ENCODE measurements at places on chromosomes 12 and 14.
A peak's percentile ranks its signal among the peaks of the same experiment; 100 is the strongest.

GRCh38 chr12:78759367-78759766 is 105.2 kb upstream of the SYT1 start:
- no peak for DNase-seq

DNA sequence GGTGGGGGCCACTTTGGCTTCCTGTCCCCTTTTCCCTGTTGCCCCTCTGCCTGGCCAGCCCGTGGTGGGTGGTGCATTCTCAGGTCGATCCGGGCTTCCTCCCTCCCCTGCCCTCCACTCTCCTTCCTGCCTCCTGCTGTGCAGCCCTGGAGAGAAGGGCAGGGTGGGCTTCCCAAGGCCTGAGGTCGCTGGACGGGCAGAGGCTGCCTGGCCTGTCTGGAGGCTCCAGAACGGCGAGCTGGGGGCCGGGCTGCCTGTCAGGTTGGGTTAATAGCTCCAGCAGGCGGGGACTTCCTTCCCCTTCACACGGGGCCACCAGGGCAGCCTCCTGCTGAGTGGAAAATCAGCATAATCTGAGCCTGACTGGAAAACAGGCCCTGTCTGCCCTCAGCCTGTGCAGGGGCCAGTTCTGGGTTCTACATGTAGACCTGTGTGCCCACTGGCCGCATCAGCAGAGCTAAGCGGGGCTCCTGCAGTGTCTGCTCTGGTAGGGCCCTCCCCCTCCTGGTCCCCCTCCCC is 11.3 kb downstream of the KIF26A start:
- no peak for DNase-seq

DNA sequence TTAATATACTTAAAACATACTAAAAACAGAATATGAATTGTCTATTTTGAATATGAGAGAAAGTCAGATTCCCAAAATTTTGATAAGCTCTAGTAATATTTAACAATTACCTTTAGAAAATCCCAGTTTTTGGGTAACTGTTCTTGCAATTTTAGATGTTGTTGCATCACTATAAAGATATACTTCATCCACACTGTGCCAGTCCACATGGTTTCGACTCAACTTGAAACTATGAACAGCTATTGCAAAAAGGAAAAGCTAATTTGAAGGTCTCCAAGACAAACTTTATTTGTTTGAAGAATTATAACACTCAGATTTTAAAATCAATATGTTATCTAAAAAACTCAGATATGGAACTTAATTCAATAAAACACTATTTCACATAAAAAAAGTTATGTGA is 59.9 kb downstream of the DDHD1 start:
- no peak for DNase-seq

GRCh38 chr12:128755566-128755965 is 68.2 kb downstream of the SLC15A4 start:
- no peak for DNase-seq

- DNase-seq = peak; percentile 53
Observed at GRCh38 chr14:106875503-106875902, 1349.1 kb downstream of the TMEM121 start.

- DNase-seq = no peak
Observed at GRCh38 chr12:20383612-20384011, 15.3 kb downstream of the PDE3A start.

GRCh38 chr14:54776361-54777001 is 126.1 kb downstream of the GCH1 start:
- no peak for DNase-seq

DNA sequence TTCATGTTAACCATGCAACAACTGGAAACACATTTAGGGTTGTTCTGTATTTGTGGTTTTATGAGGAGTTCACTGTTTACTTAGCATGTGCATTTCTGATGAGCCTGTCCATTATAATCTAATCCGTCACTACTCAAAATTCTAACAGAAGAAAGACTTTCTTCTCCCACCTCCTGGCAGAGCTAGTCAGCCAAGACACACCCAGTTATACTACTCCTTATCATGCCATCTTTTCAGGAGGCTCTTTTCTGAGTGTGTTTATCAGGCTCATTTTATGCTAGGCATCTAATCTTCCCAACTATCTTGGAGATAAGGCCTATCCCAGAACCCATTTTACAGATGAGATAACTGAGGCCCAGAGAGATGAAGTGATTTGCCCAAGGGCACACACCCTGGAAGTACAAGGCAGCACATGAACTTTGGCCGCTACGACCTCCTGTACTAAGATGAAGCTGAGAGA is 10.4 kb upstream of the MED13L start:
- no peak for DNase-seq

- DNase-seq = no peak
Observed at GRCh38 chr12:84624601-84625000, 288.0 kb downstream of the SLC6A15 start.

- DNase-seq = no peak
Observed at GRCh38 chr12:45469902-45470301, 254.0 kb downstream of the ANO6 start.

DNA sequence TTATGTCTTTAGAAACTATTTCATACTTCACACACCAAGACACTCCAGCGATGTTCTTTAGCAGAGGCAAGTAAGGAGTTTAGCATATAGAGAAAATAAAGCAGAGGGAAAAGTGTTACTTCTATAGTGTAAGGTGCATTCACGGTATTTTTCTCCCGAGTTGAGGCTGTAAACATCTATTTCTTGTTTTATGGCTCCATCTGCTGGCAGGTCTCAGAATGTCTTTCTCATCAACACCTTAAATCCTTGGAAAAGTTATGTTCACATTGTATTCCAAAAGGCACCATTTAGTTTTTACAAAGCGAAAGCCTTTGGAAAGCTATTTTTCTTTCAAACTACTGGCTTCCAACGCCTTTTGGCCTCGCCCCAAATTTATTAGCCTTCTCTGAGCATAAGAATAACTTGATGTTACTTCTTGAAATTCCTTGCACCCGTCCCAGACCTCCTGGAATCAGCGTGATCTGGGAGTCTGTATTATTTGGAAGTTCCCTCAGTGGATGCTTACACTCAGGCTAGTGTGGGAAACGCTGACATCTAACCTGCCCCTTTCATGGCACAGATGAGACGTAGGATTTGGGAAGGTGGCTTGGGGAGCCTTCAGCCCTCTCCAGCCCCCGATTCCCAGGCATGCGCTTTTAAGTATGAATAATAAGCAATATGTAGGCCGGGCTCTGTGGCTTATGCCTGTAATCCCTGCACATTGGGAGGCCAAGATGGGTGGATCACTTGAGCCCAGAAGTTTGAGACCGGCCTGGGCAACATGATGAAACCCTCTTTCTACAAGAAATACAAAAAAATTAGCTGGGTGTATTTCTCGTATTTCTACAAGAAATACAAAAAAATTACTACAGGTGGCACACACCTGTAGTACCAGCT is 1.9 kb upstream of the PIWIL1 start:
- peak; percentile 30 for DNase-seq

DNA sequence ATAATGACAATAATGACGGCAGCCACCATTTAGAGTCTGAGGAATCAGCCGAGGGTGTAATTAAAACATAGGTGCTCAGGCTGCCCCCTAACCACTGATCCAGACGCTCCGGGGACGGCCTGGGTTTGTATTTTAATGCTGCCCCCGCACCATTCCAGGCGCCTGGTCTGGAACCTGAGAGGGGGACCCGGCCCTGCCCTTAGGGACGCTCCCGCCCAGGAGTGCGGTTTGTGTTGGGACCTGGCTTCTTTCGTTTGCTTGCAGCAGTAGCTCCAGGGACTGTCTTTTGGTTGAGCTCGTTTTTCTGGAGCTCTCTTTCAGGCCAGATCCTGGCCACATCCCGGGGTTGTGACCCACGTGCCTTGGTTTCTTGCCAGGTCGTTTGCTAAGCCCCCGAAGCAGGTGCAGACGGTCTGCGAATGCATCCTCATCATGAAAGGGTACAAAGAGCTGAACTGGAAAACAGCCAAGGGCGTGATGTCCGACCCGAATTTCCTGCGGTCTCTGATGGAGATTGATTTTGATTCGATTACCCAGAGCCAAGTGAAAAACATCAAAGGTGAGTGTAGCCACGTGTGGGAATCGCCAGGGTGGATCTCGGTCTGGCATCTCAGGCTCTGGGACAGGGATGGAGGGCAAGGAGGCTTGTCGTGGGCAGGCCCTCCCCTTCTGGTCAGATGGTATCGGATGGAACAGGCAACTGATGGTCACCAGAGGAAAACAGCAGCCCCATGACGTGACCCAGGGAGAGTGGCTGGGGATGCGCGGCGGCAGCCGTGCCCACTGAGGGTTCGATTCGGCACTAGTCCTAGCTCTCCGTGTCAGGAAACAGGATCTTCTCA is 63.5 kb downstream of the CCDC92 start:
- DNase-seq = no peak

- DNase-seq = peak; percentile 79
Observed at GRCh38 chr14:51507511-51507905, 144.2 kb upstream of the FRMD6 start.

DNA sequence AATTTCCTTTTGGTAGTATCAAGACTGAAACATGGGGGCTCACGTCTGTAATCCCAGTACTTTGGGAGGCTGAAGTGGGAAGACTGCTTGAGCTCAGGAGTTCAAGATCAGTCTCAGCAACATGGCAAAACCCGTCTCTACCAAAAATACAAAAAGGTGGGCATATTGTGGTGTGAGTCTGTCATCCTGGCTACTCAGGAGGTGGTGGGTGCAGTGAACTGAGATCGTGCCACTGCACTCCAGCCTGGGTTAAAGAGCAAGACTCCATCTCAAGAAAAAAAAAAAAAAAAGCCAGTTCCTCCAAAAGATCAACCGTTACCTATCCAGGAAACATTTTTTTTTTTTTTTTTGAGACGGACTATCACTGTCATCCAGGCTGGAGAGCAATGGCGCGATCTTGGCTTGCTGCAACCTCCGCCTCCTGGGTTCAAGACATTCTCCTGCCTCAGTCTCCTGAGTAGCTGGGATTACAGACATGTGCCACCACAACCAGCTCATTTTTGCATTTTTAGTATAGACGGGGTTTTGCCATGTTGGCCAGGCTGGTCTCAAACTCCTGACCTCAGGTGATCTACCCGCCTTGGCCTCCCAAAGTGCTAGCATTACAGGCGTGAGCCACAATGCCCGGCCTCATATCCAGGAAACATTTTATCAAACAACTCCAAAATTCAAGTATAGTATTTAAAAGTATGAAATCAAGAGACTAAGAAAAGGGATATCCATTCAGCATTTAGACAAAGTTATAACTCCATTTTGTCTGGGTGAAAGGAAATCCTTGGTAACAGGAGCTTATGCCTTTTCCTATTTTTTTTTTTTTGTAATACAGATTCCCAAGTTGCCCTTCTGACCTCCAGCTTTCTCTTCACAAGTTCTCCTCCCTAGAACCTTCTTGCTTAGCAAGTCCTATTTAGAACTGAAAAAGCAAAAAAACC is 3.4 kb downstream of the ACIN1 start:
- no peak for DNase-seq

DNA sequence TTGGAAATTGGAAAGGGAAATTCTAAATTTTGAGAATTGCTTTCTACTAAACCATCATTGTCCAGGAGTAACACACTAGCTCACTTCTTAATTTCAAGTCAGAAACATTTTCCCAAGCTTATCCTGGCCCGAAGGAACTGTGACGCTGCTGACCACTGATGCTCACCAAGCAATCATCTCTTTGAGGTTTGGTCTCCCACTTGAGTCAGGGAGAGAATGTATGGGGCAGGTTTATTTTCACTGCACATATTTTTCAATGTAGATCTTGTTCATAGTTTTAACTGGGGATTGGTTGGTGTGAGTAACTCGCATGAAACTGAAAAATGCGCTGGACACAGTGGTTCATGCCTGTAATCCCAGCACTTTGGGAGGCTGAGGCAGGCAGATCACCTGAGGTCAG is 12.9 kb upstream of the RNASE10 start:
- DNase-seq = no peak

DNA sequence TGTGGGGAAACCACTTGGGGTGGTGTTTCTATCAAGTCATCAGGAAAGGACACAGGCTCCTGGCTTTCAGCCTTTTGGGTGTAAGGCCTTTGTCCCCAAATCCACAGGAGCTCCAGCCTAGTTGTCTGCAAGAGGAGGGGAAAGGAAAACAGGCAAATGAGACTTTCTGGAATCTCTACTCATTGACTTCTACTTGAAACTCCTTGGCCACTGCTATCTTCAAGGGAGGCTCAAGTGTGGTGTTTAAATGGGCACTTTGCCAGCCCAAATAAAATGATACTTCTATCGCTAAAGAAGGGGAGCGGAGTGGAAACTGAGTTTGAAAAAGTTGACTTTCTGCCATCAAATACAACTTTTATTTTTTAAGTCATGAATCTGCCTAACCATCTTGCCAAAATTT is 445.9 kb upstream of the RGS6 start:
- DNase-seq = no peak

DNA sequence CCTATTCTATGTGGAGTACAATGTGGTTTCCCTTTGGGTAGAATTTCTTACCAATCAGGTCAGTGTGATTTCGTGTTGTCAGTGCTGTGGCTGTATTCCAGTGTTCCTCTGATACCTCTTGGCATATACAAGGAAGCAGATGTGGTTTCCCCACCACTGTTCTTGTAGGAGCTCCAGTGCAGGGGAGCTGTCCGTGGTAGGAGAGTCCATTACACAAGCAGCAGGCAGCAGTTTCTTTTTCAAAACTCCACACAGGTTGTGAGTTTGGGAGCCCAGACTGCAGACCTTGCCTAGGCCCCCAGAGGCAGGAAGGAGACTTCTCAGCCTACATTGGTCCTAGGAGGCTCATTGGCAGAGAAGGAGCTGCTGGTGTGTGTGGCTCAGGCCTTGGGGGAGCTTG is 452.8 kb downstream of the AACS start:
- no peak for DNase-seq

DNA sequence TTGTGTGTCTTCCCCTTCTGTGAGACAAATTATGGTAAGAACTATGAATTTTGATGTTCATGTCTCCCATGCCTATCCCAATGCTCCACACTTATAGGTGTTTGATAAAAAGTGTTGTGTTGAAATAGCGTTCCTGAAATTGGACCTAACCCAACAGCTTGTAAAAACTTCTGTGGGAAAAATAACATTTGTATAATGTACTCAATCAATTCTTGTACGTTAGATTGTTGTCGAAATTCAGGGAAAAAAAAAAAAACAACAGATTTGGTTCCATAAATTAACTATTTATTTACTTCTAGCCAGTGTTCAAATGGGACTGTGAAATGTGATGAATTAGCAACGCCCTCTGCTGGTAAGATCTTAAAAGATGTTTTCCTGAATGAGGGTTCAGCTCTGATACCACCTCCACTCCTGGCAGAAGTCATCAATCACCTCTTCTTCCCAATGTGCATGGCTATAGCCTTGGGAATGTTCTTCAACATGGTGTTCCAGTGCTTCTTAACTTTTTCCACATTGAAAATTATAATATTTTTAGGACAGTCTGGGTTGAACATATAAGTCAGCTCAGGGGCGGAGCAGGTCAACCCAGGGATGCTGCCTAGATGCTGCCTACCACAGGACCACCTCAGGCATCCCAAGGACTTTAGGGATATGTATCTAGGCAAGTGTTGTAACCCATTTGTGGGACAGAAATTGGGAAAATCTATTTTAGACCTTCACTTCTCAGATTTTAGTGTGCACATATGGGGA is 170.6 kb downstream of the OTOGL start:
- DNase-seq = peak; percentile 3

GRCh38 chr14:74064426-74064825 is 19.8 kb downstream of the ALDH6A1 start:
- no peak for DNase-seq

All from NCI-H1436 (cell line).